ENCODE measurements at places on chromosomes 13 and 19.

DNA sequence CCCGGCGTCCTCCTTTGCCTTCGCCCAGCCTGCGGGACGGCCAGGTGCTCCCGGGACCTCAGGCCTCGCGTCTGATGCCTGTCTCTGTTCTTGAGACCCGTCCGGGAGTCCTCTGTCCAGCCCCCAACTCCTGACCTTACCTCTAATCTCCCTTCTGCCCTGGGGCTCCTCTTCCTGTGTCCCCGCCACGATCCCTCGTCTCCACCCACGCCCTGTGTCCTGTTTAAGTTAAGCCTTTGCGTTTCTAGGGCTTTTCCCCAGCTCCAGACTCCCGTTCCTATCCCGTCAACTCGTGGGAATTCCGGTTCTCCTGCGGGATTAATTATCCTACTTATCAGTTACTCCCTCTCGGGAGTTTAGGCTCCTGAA lies 686 bp downstream of the LENG8 start:
- DNase-seq = no peak

GRCh38 chr13:41565846-41566245 lies 108.5 kb downstream of the RGCC start:
- no peak for DNase-seq

DNA sequence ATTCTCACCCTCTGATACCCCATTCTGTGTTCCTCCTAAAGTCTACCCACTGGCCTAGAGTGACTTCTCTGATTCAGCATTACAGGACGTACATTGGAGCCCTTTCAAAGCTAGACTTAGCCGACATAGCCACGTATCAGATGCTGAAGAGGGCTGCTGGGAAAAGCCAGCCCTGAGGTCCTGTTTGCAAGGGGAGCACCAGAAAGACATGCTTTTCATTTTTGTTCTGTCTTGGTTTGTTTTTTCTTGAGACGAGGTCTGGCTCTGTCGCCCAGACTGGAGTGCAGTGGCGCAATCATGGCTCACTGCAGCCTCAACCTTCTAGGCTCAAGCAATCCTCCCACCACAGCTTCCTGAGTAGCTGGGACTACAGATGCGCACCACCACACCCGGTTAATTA lies 6.3 kb upstream of the ZSWIM4 start:
- DNase-seq = no peak

- DNase-seq = no peak
Observed at GRCh38 chr13:70043685-70044084, 63.9 kb upstream of the ATXN8OS start.

DNA sequence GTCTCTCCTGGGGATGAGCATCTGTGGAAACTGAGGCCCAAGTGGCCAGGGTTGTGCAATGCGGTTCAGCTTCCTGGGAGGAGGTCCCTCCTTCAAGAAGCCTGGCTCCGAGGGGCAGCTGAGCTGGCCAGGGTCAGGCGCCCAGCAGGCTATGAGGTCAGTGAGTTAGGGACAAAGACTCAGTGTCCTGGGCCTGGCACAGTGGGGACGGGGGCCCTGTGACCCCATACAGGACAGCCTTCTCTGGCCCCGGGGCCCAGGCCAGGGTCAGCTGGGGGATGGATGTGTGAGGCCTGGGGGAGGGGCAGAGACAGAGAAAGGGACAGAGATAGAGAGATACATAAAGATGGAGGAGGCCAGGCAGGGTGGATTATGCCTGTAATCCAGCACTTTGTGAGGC lies 3.0 kb upstream of the IL12RB1 start:
- no peak for DNase-seq
